Amniotic stem cell (primary cell): ENCODE measurements at places on chromosomes 11 and 22.

- no peak for DNase-seq
Measured at GRCh38 chr11:93016595-93016994, 47.1 kb downstream of the MTNR1B start.

GRCh38 chr11:134252346-134253187, 585 bp downstream of the THYN1 start:
- no peak for DNase-seq

- DNase-seq, result no peak
Measured at GRCh38 chr11:11909727-11910126, 68.0 kb downstream of the USP47 start.

DNA sequence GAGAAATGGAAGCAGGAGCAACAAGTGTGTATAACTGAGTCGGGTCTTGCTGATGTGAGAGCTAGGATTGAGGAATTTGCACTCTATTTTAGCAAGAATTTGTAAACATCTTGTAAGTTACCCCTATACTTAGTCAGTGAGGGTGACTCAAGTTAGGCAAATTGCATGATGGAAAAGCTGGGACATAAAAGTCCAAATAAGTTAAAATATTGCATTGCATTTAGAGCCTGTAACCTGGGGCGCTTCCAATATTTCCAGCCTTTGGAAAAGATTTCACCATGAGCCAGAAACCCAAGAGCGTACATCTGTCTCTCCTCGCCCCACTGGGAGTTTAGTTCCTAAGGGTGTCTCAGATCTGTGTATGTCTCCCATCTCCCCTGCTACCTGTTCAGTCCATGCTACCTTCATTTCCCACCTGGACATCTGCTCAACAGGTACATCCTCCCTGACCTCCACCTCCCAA, 37.0 kb upstream of the ACCSL start:
- no peak for DNase-seq

DNA sequence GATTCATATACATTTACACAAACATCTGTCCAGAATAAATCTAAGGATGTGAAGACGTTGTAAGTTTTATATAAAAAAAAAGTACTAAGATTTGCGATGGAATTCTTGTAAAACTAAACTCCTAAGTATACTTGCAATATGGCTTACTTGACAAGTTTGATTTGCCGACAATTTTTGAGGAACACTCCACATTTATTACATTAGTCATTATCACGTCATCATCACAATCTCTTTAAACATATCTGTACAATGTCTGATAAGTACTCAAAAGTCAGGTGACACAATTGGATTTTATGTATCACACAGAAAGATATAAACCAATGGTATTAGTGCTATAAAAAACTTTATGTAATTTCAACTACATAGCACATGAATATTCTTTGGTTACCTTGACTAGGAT, 30.4 kb downstream of the IMMP1L start:
- no peak for DNase-seq

GRCh38 chr11:98561877-98562395, 458.8 kb upstream of the CNTN5 start:
- no peak for DNase-seq

DNA sequence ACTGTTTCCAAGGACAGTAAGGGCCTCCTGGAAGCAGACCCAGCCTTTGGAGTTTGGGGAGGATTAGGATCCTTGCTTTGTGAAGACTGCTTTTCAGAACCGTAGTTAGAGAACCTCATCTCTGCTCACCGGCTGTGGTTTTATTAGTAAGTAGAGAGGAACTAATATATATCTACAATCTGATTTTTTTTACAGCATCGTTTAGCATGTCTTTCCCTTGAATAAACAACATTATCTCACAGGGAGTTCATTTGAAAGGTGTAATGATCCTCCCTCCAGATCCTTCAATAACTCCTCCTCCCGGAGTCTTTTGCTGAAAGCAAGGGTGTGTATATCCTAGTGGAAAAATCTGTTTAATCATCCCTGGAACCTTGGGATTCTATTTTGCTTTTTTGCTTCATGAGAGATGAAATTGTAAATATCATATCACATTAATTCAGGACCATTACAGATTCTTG, 132.7 kb downstream of the DBX1 start:
- no peak for DNase-seq

GRCh38 chr22:24983151-24983550, 30.6 kb downstream of the KIAA1671 start:
- no peak for DNase-seq

- DNase-seq, result no peak
Measured at GRCh38 chr11:86678296-86678695, 5.9 kb upstream of the ME3 start.

- no peak for DNase-seq
Measured at GRCh38 chr11:69000391-69000790, 12.7 kb downstream of the MRGPRF start.

DNA sequence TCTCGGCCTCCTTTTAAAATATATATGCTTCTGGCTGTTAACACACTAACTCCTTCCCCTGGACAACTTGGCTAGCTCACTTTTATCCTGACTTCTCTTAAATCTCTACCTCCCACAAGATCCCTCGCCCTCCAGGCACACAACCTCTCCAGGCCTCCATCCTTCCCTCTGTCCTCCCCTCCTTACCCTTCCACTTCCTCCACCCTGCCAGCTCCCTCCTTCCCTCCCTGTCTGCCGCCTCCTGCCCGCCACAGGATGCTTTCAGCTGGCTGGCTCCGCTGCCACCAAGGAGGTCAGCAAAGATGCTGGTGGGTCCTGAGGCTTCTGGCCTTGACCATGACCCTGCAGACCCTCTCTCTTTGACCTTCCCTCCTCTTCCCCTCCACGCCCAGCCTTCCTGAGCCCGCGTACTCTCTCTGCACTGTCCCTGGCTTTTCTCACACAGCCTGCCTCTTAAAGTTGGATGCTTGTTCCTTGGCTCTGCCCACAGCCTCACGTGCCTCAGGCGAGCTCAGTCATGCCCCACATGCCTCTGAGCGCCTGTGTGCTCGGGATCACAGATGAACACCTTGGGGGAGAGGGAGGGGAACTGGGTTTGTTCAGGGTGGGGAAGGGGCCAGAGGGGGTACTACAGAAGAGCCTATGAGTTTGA, 6.7 kb downstream of the NFAM1 start:
- no peak for DNase-seq

GRCh38 chr11:63914896-63915691, 1.9 kb downstream of the RCOR2 start:
- DNase-seq, result no peak

- no peak for DNase-seq
Measured at GRCh38 chr11:99505831-99506230, 485.1 kb downstream of the CNTN5 start.

DNA sequence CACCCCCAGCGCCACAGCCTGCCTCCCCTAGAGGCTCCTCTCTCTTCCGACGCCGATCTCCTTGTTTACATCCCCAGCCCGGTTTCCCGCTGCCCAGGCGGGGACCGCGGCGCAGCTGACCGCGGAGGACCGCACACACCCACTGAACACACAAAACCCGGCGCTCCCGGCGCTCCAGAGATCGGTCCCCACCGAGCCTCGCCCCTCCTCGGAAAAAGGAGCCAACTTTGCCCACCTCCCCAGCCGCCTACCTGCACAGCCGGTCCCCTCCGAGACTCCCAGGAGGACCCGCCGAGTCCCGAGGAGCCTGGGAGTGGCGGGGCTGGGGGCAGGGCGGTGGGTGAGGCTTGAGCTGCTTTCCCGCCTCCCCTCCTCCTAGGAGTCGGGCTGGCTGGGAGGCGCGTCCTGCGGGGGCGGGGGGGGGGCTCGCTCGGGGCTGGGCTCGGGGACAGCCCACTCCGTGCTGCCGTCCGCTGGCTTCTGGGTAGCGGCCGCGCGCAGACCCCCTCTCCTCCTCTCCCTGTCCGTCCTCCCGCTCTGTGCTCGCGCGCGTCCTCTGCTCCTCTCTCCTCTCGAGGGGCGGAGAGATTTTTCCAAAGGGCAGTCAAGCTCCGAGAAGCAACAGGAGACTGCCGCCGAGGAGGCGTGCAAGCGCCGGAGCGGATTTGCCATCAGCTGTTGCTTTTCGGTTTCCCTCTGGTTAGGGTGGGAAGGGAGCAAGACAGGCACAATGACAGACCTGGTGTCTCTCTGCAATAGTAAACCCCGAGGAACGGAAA, at the start of gene FXYD6:
Gene FXYD6 (minus strand): TSS at position 318 of the 779 bp plus-strand sequence. CDS start 33,882 bp downstream, outside the sequence.
- no peak for DNase-seq

- no peak for DNase-seq
Measured at GRCh38 chr22:44172370-44173108, 8.2 kb upstream of the PARVG start.

GRCh38 chr22:20271114-20271994, 3.2 kb upstream of the RTN4R start:
- no peak for DNase-seq

DNA sequence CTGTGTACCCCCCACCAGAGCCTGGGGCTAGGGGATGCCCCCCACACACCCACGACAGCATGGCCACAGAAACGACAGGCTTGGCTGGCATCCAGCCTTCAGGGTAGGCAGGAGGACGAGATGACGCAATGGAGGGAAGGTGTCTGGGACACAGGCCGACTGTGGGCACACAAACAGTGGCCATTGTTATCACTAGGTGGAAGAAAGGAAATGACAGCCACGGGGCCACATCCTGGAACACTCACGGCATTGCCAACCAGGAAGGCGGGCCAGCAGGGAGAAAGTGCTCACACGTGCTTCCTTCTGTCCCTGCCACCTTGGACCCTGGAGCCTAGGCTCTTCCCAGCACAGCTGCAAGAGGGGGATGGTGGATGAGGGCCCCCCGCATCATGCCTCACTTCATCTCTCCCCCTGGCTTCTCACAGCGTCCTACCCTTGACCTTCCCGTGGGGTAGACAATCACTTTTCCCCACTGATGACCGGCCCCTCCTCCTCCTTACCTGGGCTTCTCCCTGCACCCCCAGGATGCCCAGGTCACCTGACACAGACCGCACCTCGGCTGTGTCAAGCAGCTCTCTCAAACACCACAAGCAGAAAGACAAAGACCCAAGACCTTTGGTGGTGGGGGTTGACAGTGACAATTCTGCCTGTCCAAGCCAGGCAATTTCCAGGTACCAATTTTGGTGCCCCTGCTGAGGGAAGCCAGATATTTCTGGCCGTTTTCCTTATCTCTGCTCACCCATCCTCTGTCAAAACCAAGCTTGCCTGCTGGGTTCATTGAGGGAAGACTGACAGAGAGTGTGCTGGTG, 8.6 kb downstream of the PLA2G6 start:
- no peak for DNase-seq

- no peak for DNase-seq
Measured at GRCh38 chr11:111851636-111852035, 19.7 kb downstream of the ALG9 start.

DNA sequence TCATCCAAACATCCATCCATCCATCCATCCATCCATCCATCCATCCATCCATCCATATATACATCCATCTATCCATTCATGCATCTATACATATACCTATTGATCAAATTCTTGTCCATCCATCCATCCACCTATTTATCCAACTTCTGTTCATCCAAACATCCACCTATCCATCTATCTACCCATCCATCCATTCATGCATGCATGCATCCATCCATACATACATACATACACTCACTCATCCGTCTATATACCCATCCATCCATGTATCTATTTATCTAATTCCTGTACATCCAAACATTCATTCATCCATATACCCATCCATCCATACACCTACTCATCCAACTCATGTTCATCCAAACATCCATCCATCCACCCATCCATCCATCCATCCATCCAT, 19.3 kb upstream of the YWHAH start:
- DNase-seq, result no peak

- no peak for DNase-seq
Measured at GRCh38 chr11:65553301-65554001, 4.7 kb downstream of the LTBP3 start.

DNA sequence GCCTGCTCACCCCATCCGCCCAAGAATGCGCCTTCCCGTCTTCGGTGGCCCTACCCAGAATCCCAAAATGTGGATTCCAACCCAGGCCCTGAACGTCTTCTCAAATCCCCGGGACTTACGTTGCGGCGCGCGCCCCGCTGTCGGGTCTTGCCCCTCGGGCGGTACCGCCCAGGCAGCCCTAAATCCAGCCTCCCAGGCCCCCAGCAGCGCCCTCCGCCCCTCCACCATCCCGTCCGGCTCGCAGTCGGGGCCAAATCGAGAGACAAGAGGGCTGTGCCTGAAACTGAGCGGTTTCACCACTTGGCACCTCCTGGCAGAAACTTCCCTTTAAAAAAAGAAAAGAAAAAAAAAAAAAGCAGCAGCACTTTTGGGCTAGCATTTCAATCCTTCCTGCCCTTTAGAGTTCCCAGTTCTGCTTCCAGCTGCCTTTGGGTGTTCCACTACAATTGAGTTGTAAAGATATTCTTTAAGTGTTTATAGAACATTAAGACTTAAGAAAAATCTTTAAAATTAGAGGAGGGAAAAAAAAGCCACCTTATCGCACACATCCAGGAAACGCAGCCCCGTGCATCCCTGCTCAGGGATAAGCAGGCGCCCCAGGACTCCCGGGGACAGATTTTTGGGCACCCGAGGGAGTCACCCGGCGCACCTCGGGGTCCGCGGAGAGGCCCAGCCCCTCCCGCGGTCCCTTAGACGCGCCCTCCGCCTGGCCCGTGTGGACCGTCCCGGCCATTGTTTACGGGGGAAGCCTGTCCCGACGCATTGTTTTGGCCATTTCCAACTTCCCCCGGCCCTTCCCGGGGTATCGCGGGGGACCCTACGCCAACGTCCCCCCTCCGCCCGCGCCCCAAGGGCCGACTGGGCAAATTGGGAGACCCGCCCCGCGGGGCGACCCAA, 57.6 kb downstream of the KCNJ4 start:
- DNase-seq, result no peak

DNA sequence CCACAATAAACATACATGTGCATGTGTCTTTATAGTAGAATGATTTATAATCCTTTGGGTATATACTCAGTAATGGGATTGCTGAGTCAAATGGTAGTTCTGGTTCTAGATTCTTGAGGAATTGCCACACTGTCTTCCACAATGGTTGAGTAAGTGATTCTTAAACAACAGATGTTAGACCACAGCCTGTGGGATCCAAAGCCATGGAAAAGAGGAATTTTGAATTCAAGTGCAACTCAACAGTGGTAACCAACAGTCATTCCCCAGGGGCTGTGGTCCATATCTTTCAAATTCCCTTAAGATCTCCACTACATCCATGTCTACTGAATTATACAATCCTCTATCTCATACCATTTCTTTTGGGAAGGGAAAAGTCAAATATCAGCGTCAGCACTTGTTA, 321.5 kb downstream of the LARGE1 start:
- no peak for DNase-seq
